ENCODE measurements at places on chromosomes 2 and 18. TPM values are rescaled to one million over a fixed set of nuclear protein-coding genes. Genes with fewer than 3 reads are reported as not detected.

- no peaks in the 10 kb centered on the region for H3K27me3 ChIP-seq
- no peak overlapping the region for H3K27ac ChIP-seq
- DNase-seq = no peak
These were observed 71.6 kb downstream of the NCKAP5 start for GRCh38 chr2:133496501-133497269.

DNA sequence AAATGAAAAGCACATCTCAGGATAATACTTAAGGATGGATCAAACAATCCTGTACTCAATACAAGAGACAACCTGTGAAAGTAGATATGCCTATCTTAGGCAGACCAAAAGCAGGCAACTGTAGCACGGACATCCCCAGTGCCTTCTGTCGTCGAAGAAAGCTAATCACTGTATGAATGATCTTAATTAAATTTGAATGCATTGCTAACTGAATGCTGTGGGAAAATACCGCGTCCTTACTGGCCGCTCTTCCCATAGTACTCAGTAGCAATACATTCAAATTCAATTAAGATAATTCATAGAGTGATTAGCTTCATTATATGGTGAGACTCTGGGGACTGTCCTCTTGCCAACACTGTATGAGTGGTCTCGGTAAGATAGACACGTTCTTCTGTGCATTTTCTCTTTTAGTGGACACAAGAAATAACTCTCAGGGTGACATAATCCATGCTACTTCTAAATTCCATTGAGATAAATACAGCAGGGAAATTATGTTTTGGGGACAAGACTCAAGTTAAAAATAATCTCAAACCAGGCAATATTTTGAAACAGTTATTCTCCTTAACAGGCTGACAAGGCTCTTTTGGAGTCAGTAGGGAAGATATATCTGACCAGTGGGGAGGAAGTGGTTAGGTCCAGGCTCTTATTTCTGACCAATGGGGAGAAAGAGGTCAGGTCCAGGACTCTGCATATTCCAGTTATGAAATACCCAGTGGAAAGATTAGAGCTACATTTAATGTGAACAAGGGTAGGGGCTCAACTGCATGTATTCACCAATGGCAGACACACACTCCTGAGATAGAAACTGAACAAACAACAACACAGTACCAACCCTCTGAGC lies 97.3 kb downstream of the DOCK10 start:
- DNase-seq = no peak
- no peaks in the 10 kb centered on the region for H3K36me3 ChIP-seq
- H3K4me3 ChIP-seq = no peak overlapping the region
- H3K27me3 ChIP-seq = no peaks in the 10 kb centered on the region

DNA sequence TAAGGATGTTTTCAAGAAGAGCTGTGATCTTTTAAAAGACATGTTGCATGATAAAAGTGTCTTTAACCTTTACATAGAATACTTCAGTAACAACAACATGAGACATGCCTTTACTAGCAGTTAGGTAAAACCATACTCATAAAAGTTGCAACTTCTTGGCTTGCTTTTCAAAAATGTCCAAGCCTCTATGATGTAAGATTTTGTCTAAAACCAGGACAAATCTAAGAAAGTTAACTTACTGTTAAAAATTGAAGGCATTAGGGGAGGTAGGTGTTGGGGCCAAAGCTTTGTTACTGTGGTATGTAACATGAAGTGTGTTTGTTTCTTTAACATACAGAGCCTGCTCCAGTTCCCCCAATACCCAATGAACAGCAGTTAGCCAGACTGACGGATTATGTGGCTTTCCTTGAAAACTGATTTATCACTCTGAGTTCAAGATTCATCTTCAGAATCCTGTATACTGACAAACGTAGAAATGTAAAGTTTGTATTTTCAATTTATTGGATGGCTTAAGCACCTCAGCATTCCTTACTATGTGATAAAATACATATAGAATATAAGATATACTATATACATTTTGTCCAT lies 11.7 kb downstream of the COPS8 start:
- H3K4me3 ChIP-seq = no peak overlapping the region
- no peak overlapping the region for H3K27ac ChIP-seq
- no peaks in the 10 kb centered on the region for H3K27me3 ChIP-seq
- no peak for DNase-seq

DNA sequence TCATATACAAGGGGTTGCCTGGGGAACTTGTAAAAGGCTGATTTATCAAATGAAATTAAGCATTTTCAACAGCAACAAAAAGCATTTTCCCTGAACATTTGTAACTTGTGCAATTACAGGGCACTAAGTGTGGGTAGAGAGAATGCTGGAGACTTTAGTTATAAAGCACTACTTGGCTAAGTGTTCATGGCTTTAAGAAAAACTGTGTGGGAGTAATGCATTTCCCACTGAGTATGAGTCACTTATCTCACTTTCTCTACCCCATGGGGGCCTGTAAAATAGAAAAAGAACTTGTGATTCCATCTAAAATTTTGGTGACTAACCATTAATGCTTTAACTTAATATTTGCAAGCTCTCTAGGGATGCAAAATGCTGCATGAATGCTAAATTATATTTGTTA lies 193.4 kb downstream of the CCDC102B start:
- H3K36me3 ChIP-seq = no peaks in the 10 kb centered on the region
- H3K4me1 ChIP-seq = no peaks in the 10 kb centered on the region
- H3K27me3 ChIP-seq = no peaks in the 10 kb centered on the region
- no peak for DNase-seq
- no peak overlapping the region for H3K27ac ChIP-seq

DNA sequence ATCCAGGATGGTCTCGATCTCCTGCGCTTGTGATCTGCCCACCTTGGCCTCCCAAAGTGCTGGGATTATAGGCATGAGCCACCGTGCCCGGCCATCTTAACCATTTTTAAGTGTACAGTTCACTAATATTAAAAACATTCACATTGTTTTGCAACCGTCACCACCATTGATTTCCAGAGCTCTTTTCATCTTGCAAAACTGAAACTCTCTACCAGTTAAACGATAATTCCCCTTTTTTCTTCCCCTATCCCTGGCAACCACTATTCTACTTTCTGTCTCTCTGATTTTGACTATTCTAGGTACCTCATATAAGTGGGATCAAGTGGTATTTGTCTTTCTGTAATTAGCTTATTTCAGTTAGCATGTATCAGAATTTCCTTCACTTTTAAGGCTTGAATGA lies 16.8 kb upstream of the NEUROD1 start:
- no peak for DNase-seq
- no peaks in the 10 kb centered on the region for H3K27me3 ChIP-seq
- no peaks in the 10 kb centered on the region for H3K36me3 ChIP-seq
- no peak overlapping the region for H3K4me3 ChIP-seq

GRCh38 chr2:204104811-204105210 lies 168.2 kb downstream of the ICOS start:
- H3K27ac ChIP-seq = no peak overlapping the region
- no peak for DNase-seq
- H3K36me3 ChIP-seq = no peaks in the 10 kb centered on the region
- no peak overlapping the region for H3K4me3 ChIP-seq
- H3K4me1 ChIP-seq = peaks cover 5% of the 10 kb centered on the region

- H3K36me3 ChIP-seq = no peaks in the 10 kb centered on the region
- no peaks in the 10 kb centered on the region for H3K27me3 ChIP-seq
- H3K4me3 ChIP-seq = no peak overlapping the region
- H3K27ac ChIP-seq = no peak overlapping the region
- no peaks in the 10 kb centered on the region for H3K4me1 ChIP-seq
These were observed 92.3 kb upstream of the PKDCC start for GRCh38 chr2:41955316-41956043.

DNA sequence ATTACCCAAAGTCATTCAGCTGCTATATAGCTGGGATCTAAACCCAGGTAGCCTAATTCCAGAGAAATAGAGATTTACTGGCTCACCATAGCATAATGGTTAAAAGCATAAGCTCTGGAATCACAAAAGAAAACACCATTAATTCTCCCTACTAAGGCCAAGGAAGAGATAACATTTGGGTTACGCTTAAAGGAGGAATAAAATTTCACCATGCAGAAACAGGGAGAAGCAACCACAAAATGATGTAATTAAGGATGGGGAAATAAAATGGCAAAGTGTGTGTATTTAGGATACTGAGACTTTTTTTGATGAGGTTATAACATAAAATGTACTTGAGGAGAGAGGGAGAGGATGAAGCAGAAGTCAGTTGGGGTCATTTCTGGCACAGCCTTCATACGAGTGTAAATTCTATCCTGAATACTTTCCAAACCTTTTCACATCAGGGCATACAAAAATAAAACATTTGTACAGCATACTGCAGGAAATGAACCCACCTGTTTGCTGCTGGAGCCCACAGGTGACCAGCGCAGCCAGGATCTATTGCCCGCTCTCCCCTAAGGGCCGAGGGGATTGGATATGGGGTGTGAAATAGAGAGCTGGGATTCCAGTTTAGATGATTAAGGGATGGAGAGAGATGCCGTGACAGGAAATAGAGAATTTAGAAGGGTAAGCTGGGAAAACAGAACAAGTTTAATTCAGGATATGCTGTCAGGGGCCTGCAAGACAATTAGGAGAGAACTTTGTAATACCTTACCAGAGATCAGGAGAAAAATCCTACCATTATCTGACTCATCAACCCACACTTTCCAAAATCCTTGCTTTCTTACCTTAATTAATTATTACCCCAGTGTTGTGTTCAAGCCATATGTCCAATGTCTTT lies 43.8 kb upstream of the SERTAD2 start:
- H3K27ac ChIP-seq = no peak overlapping the region
- H3K4me1 ChIP-seq = no peaks in the 10 kb centered on the region
- no peak for DNase-seq

GRCh38 chr18:52045946-52046675 lies 293.9 kb upstream of the DCC start:
- no peaks in the 10 kb centered on the region for H3K27me3 ChIP-seq
- H3K27ac ChIP-seq = no peak overlapping the region
- H3K4me1 ChIP-seq = no peaks in the 10 kb centered on the region
- no peak overlapping the region for H3K4me3 ChIP-seq

DNA sequence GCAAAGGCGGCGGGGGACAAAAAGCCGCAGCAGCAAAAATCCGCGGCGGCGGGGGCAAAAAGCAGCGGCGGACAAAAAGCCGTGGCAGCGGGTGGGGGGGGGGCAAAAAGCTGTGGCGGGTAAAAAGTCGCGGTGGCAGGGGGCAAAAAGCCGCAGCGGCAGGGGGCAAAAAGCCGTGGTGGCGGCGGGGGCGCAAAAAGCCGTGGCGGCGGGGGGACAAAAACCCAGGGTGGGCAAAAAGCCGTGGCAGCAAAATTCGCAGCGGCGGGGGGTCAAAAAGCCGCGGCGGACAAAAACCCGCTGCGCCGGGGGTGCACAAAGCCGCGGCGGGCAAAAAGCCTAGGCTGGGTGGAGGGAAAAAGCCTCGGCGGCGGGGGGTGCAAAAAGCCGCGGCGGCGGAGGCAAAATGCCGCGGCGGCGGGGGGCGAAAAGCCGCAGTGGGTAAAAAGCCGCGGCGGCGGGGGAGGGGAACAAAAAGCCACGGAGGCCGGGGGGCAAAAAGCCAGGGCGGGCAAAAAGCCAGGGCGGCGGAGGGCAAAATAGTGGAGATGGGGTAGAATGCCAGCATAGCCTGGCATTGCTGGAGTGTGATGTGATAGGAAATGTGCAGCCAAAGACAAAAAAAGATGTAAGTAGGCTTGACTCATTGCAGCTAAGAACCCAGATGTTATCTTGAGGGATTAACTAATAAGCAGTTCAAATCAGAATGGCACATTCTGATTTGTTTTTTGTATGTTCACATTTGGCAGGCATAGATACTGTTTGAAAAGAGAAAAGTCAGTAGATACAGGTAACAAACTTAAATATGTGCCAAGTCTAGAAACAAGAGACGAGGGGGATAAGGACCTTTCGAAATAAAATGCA lies 1076.3 kb downstream of the RPIA start:
- no peaks in the 10 kb centered on the region for H3K36me3 ChIP-seq
- H3K27me3 ChIP-seq = peaks cover 17% of the 10 kb centered on the region
- H3K4me3 ChIP-seq = no peak overlapping the region
- H3K27ac ChIP-seq = no peak overlapping the region

GRCh38 chr2:172986040-172986439 lies 89.6 kb upstream of the MAP3K20 start:
- no peaks in the 10 kb centered on the region for H3K27me3 ChIP-seq
- DNase-seq = no peak
- no peak overlapping the region for H3K27ac ChIP-seq
- no peak overlapping the region for H3K4me3 ChIP-seq
- no peaks in the 10 kb centered on the region for H3K36me3 ChIP-seq

- H3K4me1 ChIP-seq = no peaks in the 10 kb centered on the region
- no peak for DNase-seq
- no peak overlapping the region for H3K4me3 ChIP-seq
- no peaks in the 10 kb centered on the region for H3K27me3 ChIP-seq
These were observed 972.0 kb downstream of the DPP10 start for GRCh38 chr2:115414466-115414865.

- H3K36me3 ChIP-seq = no peaks in the 10 kb centered on the region
- no peak overlapping the region for H3K4me3 ChIP-seq
- no peak overlapping the region for H3K27ac ChIP-seq
- H3K27me3 ChIP-seq = no peaks in the 10 kb centered on the region
- H3K4me1 ChIP-seq = no peaks in the 10 kb centered on the region
- DNase-seq = no peak
These were observed 98.3 kb downstream of the KLF7 start for GRCh38 chr2:207067473-207067872.

GRCh38 chr2:71457923-71458322 lies 4.6 kb downstream of the DYSF start:
- DNase-seq = no peak
- no peak overlapping the region for H3K27ac ChIP-seq
- H3K27me3 ChIP-seq = peaks cover 3% of the 10 kb centered on the region
- H3K4me3 ChIP-seq = no peak overlapping the region

GRCh38 chr2:201678401-201678800 lies 20.0 kb downstream of the MPP4 start:
- H3K36me3 ChIP-seq = no peaks in the 10 kb centered on the region
- no peaks in the 10 kb centered on the region for H3K4me1 ChIP-seq
- H3K27ac ChIP-seq = no peak overlapping the region
- H3K27me3 ChIP-seq = no peaks in the 10 kb centered on the region
- no peak for DNase-seq

DNA sequence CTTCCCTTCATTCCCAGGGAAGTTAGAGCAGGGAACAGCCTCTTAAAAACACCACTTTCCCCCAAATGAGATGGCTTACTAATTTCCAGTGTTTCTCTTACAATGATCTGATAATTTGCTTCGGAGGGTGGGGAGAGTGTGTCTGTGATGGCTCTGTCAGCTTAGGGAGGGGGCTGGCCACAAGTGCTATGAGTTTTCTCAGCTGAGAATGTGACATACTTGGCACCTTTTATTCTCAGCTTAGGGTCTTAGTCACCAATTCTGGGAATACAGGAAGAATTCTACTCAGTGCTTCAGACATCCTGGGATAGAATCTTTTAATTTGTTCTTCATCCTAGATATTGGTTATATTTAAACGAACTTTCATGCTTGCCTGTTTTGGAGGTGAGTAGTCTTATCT lies 64.4 kb downstream of the AOX1 start:
- H3K27ac ChIP-seq = no peak overlapping the region
- H3K27me3 ChIP-seq = no peaks in the 10 kb centered on the region
- no peaks in the 10 kb centered on the region for H3K36me3 ChIP-seq
- DNase-seq = no peak
- H3K4me3 ChIP-seq = no peak overlapping the region

- H3K4me3 ChIP-seq = no peak overlapping the region
- H3K27ac ChIP-seq = no peak overlapping the region
- no peak for DNase-seq
These were observed 17.9 kb upstream of the ARHGEF4 start for GRCh38 chr2:130818809-130819208.

Gene TAF1B
- 14.8 TPM for total RNA-seq

Gene TSGA10
- 26.5 TPM for total RNA-seq

Gene SALL3
- 40.8 TPM for total RNA-seq

Gene SOX11
- not detected for total RNA-seq

Gene ARMC9
- 11.3 TPM for total RNA-seq

Gene OTOF
- not detected for total RNA-seq

Gene EEF1B2
- 305 TPM for total RNA-seq

Gene GNAL
- total RNA-seq = 14.3 TPM

Gene SETBP1
- 28.4 TPM for total RNA-seq

Gene VSNL1
- 4.4 TPM for total RNA-seq

Gene MC2R
- not detected for total RNA-seq
